Bronchus fibroblast of lung (primary cell): ENCODE measurements at places on chromosomes 16 and 17. TPM values are rescaled to one million over a fixed set of nuclear protein-coding genes. Genes with fewer than 3 reads are reported as not detected.

Gene FSCN2
- total RNA-seq, result 0.15 TPM in 1 of 2 replicates, not detected in the other

Gene PLK1
- total RNA-seq, result 119 and 123 TPM in 2 replicates

Gene ZNF598
- total RNA-seq, result 44.0 and 45.6 TPM in 2 replicates

Gene TBC1D3K
- not detected in 2 replicates for total RNA-seq

Gene TP53TG3C
- not detected in 2 replicates for total RNA-seq

Gene CLEC10A
- not detected in 2 replicates for total RNA-seq

Gene ATF7IP2
- total RNA-seq, result 1.3 and 2.4 TPM in 2 replicates

Gene TP53TG3F
- total RNA-seq, result not detected in 2 replicates
